ENCODE measurements at places on chromosomes 6 and 20.

DNA sequence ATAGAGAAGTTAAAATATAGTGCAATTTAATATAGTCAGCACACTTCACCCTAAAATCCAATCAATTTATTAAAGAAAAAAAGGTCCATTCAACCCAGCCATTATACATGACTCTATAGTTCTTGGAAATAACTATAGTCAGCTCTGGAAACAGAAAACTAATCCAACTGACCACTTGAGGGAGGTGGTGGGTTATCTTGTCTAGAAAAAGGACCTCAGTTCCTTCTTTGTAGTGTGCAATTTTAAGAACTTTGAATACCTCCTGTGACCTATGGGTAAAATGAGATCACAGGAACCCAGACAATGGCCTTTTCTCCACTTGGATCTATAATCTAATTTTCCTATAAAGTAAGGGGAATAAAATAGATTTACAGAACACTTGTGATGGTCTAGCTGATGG is 163.6 kb upstream of the CENPW start:
- DNase-seq = no peak

DNA sequence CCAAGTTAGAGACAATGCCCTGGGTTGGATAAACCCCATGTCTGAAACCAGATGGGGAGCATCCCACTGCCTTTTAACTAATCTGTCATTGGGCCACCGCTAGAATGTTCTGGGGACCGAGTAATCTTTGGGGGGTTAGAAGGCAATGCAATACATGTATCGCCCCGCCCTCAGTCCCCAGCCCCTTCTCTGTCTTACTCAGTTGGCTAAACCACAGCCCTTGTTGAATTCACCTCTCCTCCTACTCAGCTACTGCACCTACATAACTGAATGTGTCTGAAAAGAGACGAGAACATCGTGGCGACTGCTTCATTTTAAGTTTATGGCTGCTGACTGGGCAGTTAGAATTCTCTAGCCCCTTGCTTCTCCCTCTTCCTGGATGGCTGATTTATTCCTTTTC is 15.1 kb upstream of the CCR6 start:
- no peak for DNase-seq

DNA sequence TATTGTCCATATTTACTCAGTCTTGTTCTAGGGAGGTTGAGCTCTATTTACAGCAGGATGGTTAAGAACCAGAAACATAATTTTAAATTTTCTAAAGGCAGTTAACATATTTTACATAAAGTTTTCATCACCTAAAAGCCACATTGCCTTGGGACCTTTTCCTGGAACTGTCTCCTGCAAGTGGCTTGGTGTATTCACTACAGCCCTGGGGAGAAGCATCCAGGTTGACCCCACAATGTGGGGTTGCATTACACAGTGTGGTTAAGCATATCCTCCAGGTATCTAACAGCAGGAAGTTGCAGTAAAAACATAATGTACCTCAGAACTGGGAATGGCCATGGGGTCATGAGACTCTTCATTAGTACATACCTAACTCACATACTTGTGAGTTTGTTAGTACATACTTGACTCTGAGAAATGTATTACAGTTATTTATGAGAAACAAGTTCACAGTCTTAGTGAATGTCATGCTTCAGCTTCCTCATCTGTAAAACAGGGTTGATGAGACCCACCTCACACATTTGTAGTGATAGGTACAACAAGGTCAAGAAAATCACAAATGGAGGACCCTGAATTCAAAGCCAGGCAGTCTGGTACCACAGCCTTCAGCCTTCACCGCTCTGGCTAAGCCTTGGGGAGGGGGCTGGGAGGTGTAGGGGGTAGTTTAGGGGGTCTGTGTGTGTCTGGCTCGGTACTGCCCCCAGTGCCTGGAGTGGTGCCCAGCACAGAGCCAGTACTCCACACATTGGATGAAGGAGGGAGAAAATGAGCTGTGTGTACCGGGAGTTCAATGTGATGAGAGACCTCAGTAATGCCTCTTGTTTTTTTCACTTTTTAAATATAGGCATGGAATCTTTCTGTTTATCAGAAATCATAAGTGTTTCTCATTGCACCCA is 52.9 kb downstream of the KAT14 start:
- DNase-seq = no peak

- DNase-seq = no peak
These were observed 95.5 kb upstream of the ZNF184 start for GRCh38 chr6:27568226-27568897.

DNA sequence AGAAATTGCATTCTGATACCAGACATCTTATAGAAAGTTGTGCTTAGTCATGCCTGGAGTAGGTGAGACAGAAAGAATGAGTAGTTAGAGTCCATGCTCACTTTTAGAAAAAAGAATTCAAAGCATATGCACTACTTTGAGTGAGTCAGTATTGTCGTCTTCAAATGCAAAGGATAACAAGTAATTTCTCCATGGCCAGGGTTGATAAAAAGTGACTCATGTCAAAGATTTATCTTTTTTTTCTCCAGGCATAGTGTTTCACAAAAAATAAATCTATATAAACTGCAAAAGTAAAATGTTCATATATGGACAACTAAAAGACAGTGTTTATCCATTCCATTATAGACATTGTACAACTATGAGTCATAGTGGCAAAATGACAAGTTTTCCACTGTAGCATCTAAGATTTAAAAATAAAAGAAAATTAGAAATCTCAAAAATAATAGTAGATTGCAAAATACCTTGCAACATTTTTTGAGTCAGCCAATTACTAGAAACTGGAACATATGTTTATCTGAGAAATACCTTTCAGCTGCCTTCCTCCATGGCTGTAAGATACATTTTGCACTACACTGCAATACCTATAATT is 329.6 kb downstream of the GRIK2 start:
- DNase-seq = no peak

DNA sequence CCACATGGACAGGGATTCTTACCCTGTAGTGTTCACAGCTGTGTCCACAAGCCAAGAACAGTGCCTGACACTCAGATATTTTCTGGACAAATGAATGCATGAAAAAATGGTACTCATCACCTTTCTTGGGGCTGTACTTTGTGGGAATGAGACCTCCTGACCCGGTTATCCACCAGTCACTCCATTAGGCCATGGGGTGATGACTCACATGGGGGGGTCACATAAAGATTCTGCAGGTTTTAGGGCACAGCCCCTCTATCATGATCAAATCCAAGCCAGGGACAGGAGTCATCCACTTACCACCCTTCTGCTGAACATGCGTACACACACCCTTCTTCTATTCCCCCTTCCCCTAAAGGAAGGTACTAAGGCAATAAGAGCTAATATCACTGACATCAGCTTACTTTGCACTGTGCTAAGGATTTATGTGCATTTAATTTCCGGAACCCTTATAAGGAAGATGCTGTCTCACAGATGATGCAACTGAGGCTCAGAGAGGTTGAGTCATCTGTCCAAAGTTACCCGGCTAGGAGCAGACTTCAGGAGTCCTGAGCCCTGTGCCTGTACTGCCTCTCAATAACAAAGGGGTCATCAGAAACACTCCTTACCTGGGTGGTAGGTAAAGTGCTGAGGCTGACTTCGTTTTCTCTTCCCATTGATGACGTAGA is 107.8 kb downstream of the NFATC2 start:
- no peak for DNase-seq

DNA sequence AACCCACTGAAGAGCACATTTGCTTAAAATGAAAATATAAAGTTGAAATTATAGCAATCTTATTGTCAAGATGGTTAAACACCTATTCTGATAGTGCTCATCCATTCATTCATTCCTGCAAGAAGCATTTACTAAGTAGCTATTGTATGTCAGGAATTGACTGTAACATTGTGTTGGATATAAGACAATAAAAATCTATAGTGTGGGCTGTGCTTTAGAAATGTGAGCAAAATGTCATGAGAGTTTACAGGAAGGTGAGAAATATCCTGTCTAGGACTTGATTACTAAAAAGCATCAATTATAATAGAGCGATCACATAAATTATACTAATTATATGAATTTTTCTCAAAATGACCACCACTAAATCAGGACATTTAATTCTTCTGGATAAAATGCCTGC is 123.0 kb downstream of the HAO1 start:
- no peak for DNase-seq

GRCh38 chr6:169805242-169805838 is 53.9 kb downstream of the ERMARD start:
- no peak for DNase-seq
